ENCODE measurements at places on chromosomes 4 and X.

GRCh38 chrX:38841750-38842149 is 40.5 kb downstream of the MID1IP1 start:
- DNase-seq = no peak

GRCh38 chr4:8463811-8464210 is 23.2 kb downstream of the TRMT44 start:
- no peak for DNase-seq

DNA sequence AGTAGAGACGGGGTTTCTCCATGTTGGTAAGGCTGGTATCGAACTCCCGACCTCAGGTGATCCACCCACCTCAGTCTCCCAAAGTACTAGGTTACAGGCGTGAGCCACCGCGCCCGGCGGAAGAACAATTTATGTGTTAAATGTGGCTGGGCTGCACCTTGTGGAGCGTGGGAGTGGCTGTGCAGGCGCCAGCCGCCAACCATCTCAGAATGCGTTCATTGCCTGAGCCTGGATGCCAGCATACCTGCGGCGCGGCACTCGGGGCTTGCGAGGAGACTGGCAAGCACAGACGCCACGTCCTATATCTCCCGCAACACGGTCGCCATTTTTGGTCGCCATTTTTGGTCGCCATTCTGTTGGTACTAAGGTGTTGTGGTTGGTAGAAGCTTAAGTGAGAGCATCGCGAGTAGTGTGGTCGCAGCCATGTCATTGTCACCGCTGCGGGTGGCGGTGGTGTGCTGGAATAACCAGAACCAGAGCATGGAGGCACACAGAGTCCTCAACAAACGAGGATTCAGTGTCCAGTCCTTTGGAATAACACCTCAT is 193.6 kb upstream of the HTR2C start:
- no peak for DNase-seq

- peak; percentile 41 for DNase-seq
Measured at GRCh38 chr4:89316931-89317366, 9.3 kb upstream of the GPRIN3 start.

DNA sequence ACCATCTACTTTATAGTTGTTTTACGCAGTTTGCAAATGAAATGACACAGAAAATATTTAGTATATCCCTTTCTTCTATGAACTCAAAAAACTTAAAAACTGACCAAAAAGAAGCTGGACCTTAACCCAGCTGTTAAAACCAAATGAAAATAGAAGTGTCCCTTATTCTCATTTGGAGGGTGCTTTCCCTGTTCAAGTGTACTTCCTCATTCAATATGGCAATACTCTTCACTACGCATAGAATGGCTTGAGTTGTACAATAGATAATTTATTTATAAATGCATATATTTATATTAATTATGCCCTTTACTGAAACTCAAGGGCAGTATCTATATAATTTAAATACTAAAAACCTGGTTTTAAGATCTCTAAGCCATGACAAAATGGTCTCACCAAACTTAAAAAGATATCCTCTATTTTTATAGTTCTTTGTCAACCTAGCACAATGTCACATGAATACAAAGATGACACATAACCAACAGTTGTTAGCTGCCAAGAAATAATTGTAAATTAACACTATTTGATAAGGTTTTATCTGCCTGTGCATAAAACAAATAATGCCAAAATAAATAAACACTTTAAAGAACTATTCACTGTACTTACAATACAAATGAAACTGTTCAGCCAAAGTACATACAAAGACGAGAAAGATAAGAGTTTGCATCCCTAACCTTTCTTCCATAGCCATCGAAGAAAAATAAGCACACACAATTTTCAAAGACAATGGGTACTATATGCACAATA is 25.2 kb downstream of the YTHDC1 start:
- no peak for DNase-seq

DNA sequence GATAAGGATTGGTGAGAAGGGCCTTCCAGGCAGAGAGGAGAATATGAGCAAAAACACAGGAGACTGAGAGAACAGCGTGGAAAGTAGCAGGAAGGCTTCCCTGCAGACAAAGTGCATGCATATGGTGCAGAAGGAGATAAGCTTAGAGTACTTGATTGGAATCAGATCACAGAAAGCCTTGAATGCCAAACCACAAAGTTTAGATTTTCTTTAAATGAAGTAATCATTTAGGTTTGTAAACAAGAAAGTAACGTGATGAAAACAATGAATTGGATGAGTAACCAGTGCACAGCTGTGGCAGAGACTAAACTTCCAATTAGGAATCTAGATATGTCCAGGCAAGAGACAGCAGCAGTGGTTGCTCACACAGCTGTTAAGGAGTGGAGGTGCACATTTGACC is 83.8 kb upstream of the C1QTNF7 start:
- DNase-seq = peak; percentile 90

DNA sequence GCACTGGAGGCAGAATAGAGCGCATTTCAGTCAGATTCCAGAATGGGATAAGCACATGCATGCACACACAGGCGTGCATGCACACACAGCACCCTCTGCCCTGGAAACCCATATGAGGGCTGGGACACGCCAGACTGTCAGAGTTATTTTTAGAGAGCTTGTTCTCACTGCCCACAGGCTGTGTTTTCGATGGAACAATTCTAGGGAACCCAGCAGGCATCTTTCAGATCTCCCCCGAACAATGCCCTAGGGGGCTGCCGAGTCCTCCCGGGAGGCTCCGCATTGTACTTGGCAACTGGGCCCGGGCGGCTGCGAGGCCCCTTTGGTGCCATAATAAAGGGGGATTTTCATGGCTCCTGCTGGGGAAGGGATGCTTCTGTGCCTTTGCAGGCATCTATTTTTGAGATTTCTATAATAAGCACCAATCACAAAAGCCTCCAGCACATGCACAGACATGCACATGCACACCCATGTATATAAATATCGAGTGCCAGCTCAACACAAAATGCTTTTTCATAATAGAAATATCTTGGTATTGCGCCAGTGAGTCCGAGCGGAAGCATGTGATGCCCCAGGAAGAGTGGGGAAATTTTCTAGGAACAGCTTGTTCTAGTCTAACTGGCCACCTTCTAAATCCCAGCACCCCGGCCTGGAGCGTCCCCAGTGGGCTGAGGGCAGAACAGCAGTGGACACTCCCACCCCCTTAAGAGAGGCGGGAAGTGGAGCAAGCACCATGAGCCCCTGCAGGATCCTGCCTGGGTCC is 88.5 kb downstream of the PHKA2 start:
- DNase-seq = peak; percentile 50

DNA sequence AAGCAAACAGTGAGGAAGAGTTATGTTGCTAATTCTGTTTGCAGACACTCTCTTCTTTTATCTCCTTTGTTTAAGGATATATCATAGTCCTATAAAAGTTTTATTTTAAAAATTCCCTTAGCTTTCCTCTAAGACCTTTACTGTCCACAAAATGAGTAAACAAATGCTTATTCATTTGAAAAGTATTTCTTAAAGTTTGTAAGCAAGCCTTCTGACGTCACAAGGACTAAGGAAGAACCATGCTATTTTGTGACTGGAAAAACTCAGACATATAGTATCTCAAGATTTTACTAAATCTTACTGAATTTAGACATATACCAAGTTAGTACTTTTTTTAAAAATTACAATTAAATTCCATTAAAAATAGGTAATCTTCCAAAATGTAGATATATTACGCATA is 5.2 kb upstream of the RBMXL3 start:
- peak; percentile 41 for DNase-seq

- no peak for DNase-seq
Measured at GRCh38 chrX:43553257-43553656, 102.8 kb upstream of the MAOA start.

GRCh38 chrX:39805022-39805421 is 292.7 kb downstream of the BCOR start:
- no peak for DNase-seq

GRCh38 chr4:153221783-153222706 is 17.8 kb downstream of the TRIM2 start:
- DNase-seq = peak; percentile 87

- DNase-seq = peak; percentile 64
Measured at GRCh38 chrX:84469226-84469625, 33.0 kb downstream of the HDX start.

GRCh38 chrX:23662853-23663252 is 4.4 kb upstream of the PRDX4 start:
- peak; percentile 84 for DNase-seq

DNA sequence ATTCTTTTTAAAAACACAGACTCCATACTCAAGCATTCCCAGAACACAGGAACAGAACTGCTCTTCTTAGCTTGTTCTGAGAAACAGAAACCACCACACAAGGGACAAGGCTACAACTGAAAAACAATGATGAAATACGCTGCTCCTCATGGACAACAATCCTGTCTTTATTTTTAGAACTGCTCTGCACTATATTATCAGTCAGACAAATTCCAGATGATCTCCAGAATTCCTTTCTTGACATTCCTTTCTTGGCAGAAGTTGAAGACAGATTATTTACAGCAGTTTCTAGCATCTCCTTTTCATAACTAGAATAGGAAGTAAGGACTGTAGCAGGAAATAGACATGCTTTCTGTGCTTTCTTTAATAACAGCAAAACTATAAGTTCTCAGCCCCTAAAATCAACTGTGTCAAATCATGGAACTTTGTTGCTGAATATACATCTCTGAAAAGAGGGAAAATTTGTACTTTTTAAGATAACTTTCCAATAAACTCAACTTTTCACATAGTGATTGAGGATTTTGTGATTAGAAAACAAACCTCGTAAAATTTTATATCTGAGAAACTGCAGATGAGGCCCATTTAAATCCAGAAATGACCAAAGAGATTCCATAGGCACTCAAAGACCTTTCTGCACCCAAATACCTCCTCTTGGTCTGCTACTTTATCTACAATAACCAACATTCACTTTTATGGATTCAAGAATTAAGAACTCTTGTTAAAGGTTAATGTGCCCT is 35.9 kb downstream of the ANTXR2 start:
- peak; percentile 87 for DNase-seq

GRCh38 chr4:20572976-20573375 is 127.3 kb upstream of the PACRGL start:
- no peak for DNase-seq

GRCh38 chrX:46573331-46573891 is at the start of gene CHST7:
Gene CHST7, plus strand, starts transcription at chrX:46573765. Its CDS starts 167 bp downstream, at chrX:46573932.
- DNase-seq = peak; percentile 42

GRCh38 chr4:165095291-165095690 is 17.4 kb downstream of the TMEM192 start:
- DNase-seq = no peak

Data from fibroblast of mammary gland (primary cell).